ENCODE measurements at places on chromosomes 6 and 20.
A peak's percentile ranks its signal among the peaks of the same experiment; 100 is the strongest.

DNA sequence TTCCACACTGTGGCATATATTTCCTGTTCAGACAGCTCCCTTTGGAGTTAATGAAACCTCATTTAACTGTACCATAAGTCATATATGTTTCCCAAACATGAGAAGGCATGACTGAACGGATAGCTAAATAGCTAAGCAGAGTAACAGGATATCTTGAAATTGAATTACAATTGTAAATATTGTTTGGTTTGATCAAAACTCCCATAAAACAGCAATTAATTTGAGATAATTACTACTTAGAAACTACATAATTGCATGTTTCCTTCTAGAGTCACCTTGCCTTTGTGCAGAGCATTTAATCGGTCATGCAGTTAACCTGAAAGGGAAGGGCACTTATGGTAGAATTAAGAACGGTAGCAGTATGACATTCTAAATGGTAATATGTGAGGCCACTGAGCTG is 179.0 kb upstream of the MAP3K7 start:
- DNase-seq: no peak

DNA sequence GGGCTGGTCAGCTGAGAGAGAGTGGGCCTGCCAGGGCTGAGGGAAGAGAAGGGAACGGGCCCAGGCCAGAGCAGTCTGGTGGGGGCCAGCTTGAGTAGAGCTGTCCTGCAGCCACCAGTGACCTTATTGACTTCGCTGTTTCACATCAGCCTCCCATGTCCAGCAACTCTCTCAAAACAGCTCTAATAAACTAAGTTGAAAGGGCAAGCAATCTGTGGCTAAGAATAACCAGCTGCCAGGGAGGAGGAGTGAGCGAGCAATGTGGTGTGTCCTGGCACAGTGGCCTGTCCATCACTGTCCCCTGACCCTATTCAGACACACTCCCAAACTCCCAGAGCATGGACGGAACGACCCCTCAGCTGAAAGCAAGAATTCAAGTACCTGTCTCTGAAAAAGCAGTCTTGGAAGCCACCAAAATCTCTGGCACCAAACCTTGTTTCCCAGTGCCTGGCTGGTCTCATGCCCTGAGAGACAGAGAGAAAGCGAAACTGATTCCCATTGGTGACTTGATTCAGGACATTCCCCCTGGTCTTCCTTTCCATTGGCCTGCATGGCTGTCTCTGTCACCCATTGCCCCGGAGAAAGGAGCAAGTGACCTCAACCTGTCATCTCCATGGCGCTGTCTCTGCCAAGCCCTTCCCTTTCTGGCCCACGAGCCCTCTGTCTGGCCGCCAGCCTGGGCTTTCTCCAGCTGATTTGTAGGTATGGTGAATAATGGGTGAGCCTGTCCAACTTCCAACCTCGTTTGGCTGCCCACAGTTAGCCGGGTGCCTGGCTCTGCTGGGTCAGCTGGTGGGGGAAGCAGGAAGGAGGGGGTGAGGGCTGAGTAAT is at the start of gene DDO:
TSS of gene DDO (minus strand) at position 490 of the 831 bp plus-strand sequence. CDS start 2,113 bp downstream, outside the sequence.
- DNase-seq: no peak

- no peak for DNase-seq
Measured at GRCh38 chr6:113171882-113172281, 685.3 kb upstream of the MARCKS start.

DNA sequence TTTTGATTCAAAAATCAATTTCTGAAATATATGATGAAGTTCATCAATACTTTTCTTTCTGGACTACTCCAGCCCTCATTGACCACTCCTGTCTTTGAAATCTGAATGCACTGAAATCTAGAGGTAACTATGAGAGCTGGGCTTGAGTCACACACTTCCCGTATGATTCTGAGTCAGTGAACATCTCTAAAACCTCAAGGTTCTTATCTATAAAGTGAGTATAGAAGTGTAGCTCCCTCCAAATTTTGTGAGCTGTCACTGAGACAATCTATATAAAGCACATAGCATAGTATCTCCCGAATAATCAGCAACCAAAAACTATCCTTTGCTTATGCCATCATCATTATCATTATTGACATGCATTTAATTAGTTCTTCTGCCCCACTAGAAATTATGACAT is 182.4 kb downstream of the TSHZ2 start:
- peak; percentile 35 for DNase-seq

- DNase-seq: no peak
Measured at GRCh38 chr20:12391099-12391498, 473.4 kb downstream of the BTBD3 start.

DNA sequence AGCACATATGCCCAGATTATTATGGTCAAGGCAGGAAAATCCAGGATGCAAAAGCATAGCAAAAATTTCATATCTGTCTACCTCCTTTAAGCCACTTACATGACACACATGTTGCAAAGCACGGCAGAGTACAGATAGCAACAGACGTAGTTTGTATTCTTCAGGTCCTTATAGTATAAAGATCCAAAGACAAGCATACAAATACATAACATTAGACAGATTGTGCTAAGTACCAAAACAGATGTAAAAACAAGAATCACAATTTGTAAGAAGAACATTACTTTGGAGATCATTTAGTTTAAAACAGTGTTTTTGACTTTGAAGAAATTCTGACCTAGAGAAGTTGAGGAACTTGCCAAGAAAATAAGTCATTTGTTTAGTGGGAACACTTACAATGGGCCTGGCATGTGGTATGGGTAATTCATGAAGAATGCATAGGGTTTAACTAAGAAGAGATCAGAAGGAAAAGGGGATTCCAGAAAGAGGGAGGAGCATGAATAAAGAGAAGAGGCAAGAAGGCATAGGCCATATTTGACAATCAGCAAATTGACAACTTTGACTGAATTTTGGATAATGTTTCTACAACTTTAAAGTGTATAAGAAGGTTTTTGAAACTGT is 30.6 kb upstream of the LMBRD1 start:
- DNase-seq: no peak

GRCh38 chr6:103872233-103872632 is 987.5 kb downstream of the HACE1 start:
- DNase-seq: no peak

- no peak for DNase-seq
Measured at GRCh38 chr6:47634210-47635047, 64.0 kb upstream of the ADGRF4 start.

GRCh38 chr20:38896009-38896594 is 30.1 kb upstream of the FAM83D start:
- DNase-seq: no peak

GRCh38 chr20:46558511-46558959 is 8.1 kb upstream of the OCSTAMP start:
- peak; percentile 70 for DNase-seq

DNA sequence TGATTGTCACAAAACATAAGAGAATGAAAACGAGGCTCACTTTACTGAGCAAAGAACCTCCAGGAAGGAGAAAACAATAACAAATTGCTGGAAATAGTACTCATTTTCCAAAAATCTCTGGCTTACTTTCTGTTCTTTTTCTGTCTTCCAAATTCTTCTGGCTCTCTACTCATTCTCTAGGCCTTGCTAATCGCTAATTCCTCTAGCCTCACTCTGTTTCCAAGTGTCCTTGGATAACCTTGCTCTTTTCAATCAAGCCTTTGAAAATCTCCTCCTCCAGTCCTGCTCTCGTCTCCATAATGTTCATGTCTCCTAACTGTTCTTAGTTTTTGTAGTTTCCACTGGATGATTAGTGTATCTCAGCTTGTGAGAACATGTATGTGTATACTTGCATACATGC is 96.2 kb upstream of the MAP7 start:
- no peak for DNase-seq

DNA sequence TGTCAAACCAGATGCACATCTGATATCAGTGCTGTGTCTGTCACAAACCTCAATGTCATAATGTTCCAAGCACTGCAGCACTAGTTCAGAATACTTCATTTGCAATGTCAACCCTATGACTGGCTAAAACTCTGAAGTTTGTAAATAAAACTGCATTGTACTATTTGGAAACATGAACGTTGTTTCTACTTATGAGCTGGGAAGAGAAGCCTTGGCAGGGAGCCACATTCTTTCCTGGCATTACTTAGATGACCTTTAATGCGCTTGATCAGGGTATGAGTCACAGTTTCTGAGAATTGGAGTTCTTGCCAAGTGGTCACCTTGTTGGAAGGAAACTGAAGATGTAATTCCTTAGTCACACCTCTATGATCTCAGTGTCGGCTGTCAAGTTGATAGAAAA is 664.8 kb upstream of the MMS22L start:
- no peak for DNase-seq

DNA sequence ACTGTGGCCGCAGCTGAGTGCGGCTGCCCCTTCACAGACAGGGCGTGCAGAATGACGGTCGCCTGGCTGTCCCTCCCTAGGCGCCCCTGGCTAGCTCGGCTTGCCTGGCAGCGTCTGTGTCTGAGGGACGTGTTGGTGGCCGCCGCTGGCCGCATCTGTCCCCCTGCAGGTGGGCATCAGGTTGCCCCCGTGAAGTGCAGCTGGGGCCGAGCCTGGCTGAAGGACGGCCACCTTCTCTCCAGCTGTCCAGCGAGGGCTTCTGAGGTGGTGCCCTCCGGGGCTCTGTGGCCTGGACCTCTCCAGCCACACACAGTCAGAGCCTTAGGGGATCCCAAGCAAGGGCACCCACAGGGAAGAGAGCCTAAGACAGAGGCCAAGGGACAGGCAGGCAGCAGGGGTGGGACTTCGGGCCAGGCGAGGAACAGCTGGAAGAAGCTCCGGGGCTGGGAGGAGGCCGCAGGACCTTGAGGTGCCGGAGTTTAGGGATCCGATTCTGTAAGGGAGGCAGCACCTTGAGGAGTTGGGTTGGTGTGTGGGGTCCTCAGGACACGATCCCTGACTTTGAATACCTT is 89.0 kb upstream of the EPB41L1 start:
- DNase-seq: no peak

DNA sequence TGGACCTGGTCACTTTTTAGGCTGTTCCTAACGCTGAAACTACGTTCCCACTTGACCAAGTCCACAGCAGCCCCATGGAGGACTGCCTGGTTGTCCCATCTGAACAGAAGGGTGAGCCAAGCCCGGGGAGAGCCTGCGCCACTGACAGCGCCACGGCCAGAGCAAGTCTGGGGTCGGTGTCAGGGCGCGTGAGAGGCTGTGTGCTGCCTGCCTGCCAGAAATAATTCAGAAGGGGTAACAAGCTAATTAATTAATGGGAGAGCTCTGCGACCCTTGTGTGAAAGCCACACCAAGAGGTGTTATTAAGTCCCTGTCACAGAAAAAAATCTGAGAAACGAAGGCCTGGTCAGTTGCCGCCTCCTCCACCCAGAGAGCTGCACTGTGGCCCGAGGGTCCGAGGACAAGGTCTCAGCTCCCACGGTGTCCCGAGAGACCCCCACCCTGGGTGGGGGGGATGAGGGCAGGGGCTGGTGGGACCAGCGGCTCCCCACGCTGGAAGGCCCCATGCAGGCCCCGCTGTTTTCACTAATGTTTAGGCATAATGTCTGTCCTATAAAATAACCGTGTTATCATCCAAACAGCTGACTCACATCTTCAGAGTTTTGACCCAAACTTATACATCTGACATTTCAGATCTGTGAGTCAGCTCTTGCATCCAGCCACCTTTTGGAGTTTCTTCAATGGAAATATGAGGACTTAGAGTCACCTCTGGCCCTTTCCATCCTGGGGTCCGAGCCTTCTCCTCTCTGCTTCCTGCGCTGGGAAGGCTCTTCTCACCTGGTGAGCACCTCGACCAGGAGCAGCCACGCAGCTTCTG is 58.5 kb downstream of the DLL1 start:
- no peak for DNase-seq

DNA sequence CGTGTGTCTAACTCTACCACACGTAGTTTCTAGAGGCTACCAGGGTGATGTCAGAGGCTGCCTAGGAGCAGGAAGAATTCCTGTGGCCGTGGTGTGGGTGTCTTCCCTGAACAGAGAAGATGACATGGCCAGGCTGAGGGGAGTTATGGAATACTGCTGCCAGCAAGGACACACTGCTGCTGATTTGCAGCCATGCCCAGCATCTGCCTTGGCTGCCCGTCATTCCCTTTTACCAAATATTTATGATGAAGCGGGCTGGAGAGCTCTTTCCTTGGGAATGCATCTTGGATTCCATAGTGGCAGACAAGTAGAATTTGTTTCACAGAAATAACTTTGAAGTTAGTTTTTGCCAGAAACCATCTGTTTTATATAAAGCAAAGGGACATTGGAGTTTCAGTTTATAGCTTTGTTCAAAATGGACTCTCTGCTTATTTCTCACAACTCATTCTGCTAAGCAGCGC is 80.8 kb upstream of the VSTM2L start:
- no peak for DNase-seq

DNA sequence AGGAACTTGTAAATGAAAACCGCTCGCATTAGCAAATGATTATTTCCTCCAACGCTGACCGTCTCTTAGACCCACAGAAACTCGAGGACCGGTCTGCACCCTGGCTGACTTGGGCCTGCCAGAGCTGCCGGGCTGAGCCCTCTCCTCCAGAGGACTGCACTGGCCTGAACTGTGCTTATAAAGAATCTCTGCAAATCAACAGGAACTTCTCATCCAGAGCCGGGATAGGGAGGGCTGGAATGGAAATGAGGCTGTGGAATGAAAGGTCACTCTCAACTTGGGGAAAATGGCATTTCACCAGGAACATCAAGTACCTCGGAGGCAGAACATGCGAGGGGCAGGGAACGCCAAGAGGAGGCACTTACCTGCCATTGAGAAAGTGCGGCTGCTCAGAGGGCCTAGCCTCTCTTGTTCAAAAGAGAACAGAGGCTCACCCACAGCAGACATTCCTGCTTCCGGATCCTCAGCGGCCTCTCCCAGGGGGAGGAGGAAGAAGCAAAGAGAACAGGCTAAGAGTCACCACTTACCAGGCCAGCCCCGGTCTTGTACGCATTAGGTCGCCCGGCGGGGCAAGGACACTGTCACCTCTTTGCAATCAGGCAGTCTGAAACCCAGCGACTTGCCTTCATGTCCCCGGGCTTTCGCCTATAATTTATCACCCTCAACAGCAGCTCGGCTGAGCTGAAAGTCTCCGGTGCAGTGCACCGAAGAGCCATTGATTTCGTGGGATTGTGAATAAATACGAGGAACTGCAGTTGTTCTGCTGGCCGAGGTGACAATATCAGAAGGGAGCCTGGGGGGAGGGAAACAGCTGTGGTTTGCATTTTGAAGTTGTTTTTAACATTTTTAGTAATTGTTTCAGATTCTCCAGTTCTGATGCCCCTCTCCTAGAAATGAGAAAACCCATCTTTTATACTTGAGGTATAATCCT is 37.6 kb downstream of the ZMYND8 start:
- no peak for DNase-seq

DNA sequence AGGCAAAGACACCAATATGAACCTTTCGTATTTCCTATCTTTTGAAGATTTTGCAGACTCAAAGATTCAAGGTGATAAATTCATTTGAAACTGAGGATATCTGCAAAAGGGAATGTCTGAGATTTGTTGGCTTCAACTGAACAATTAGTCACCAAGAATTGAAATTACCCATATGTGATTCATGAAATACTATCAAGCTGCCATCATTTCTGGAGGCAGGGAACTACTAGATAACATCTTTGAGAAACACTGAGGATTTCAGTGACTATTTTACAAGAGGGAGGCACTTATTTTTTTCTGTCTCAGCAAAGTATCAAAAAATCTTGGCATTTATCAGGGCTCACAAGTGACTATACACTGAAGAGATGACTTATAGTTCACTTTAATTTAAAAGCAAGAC is 39.8 kb upstream of the MMS22L start:
- no peak for DNase-seq
